Activated naive CD4-positive, alpha-beta T cell treated with anti-CD3 and anti-CD28 coated beads, Interleukin-2, amount 50 U/mL, for 72 hours (primary cell): ENCODE measurements at places on chromosomes 16 and 17.

DNA sequence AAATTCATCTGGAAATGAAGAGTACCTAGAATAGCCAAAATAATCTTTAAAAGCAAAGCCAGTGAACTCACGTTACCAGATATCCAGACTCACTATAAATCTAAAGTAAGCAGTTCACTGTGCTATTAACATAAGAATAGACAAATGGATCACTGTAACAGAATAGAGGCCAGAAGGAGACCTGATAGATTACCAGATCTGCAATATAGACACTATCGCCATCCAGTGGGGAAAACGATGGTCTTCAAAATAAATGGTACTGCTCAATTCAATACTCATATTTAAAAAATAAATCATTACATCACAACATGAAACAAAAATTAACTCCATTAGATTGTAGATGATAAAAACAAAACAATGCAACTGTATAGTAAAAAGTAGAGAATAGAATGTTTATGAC, 158.6 kb upstream of the CDH8 start:
- DNase-seq = no peak

DNA sequence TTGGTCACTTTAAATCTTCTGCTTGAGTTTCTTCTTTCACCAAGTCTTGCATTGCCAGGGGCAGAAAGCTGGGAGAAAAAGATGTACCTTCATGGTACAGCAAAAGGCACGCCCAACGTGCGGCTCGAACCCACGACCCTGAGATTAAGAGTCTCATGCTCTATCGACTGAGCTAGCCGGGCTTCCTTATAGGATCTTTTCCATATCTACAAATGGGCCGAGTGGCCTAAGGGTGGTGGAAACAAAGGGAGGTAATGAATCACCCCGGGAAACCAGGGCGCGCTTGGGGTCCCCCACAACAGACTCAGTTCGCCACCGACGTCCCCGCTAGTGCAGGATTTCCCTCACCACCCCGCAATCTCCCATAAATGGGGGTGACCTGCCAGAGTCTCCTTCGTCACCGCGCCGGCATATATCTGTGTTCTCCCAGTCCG, 7.5 kb upstream of the OR1F1 start:
- DNase-seq = no peak

- no peak for DNase-seq
Observed at GRCh38 chr16:13863075-13863765, 56.7 kb upstream of the ERCC4 start.

GRCh38 chr16:17367036-17367435, 103.7 kb downstream of the XYLT1 start:
- DNase-seq = no peak

- no peak for DNase-seq
Observed at GRCh38 chr17:66462010-66462409, 159.6 kb downstream of the PRKCA start.

- peak; percentile 90 for DNase-seq
Observed at GRCh38 chr16:1300664-1301476, 8.6 kb upstream of the UBE2I start.

DNA sequence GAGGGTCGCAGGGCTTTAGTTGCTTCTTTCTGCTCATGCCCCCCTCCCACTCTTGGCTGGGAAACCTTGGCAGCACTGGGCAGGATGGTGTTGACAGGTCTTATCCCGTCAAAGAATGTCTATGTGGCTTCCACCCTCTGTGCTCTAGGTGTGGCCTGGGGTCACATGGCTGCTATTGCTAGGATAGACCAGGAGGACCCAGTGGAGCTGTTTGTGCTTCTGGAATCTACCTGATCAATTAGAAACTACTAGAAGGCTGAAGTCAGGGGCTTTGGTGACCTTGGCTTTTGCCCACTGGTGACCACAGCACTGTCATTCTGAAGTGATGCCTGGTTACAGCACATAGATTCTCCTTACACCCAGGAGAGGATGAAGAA, 105.8 kb downstream of the CMIP start:
- no peak for DNase-seq

- no peak for DNase-seq
Observed at GRCh38 chr16:25143928-25144327, 32.4 kb downstream of the LCMT1 start.

DNA sequence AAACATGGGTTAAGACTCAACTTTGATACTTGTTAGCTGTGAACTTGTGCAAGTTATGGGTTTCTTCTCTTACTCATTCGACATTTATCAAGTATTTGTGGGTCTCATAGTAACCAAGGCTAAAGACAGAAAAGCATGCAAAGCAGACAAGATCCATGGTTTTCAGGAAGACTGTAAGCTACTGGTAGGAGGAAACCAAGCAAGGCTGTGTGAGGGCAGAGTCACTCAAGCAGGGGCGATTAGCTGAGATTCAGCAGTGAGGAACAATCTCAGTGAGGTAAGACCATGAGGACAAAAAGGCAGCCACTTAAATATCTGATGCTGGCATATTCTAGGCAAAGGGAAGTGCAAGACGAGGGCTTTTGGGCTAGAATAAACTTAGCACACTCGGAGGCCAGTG, 29.5 kb downstream of the MBTD1 start:
- no peak for DNase-seq

GRCh38 chr16:67562918-67563707, 787 bp downstream of the CTCF start:
- peak; percentile 58 for DNase-seq

- no peak for DNase-seq
Observed at GRCh38 chr16:80274576-80275191, 266.1 kb upstream of the DYNLRB2 start.

DNA sequence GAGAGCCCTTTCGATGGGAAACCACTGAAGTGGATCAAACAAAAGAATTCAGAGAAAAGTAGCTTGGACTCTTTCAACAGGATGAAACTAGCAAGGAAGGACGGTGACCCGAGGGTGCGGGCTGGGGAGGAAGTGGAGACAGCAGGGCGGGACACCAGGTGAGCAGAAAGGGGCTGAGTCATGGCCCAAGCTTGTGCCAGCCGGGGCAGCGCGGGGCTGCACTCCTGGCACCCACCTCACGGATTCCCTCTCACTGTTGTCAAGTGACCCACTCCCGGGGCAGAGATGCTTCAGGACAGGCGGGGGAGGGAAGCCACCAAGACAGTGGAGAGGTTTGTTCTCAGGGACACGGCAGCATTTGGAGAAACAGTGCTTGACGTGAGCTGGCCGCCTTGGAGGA, 10.7 kb upstream of the RNF222 start:
- DNase-seq = no peak

DNA sequence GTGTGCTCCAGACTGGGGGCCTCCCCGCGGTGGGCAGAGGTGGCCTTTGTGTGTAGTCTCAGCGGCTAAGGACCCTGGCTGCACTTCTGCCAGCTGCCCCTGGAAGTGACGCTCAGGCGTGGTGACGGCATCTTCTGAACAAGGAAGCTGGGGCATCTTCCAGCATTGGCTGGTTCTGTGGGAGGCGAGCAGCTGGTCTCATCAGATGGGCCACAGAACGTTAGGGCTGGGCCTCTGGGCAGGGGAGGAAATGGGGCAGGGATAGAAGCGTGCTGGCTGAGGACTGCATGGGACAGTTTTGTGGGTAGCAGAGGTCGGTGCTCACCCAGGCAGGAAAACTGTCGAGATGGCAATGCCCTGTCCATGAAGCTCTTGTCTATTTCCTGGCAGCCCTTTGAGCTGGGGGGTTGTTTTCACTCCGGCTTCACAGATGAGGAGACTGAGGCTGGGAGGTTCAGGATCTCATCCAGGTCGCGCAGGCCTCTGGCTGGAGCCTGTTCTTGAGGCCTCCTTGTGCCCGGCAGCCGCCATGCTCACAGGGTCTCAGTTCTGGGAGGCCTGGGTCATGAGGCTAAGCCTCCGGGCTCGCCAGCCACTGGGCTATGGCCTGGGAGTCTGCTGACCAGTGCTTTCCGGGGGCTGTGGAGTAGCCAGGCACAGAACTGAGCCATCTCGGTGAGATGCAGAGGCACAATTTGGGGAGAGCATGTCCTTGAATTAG, 16.3 kb downstream of the IRF8 start:
- no peak for DNase-seq

DNA sequence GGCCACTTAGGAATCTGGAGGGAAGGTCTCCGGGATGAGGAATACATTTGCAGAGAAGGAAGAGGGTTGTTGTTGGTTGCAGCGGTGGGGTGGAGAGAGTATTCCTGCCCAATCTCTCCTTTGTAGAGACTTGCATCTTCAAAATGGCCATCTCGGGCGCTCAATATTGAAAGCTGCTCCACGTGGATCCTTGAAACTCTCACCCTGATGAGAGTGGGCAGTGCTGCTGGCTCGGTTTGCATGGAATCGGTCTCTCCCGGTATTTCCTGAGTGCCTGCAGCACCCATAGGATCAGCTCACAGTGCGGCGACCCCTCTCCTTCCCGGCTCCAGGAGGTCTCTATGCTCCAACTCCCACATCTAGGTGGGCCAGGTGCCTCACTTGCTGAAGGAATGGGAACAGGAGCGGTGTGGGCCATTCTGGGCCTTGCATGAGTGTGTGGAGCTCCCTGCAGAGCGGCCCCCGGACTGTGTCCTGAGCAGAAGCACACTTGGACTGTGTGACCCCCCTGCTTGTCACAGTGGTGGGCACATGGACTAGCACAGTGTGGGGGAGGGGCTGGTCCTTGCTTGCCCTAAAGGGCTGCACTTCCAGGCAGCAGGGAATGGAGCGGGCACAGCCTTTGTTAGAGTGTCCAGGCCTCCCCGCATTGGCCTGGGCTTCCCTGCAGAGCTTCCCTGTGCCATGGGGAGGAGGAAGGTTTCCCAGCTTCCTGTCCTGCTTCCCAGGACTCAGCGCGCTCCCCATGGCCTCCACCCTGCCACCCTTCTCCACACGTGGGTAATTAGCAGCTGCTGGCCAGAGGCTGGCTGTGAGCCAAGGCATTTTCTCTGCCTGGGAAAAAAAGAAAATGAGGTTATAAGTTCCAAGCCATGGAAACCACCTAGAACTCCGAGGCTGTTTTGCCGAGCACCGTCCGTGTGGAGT, 139.3 kb downstream of the IRF8 start:
- peak; percentile 48 for DNase-seq

- no peak for DNase-seq
Observed at GRCh38 chr17:17134957-17135333, 71.2 kb downstream of the PLD6 start.

DNA sequence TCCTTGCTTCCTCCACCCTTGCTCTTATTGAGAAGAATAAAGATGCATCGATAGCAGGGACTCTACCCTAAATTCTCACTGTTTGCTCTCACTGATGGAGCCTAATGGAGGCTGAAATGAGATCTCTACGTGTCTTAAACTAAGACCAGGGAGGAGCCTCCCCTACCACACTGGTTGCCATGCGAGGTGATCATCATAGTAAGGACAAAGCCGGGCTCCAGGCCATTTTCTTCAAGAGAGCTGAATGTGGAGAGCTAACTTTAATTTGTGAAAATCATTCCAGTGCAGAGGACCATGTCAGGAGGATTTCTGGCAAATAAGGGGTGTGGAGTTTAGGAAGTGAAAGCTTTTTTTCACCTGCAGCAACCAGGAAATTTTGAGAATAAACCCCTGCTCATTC, 5.6 kb downstream of the CDH11 start:
- DNase-seq = no peak
